HCT116 (cell line): ENCODE measurements at places on chromosomes 12 and 14.
A peak's percentile ranks its signal among the peaks of the same experiment; 100 is the strongest.

- DNase-seq: no peak
Observed at GRCh38 chr12:78407722-78408121, 456.9 kb upstream of the SYT1 start.

GRCh38 chr12:10140001-10140400 lies 10.0 kb upstream of the CLEC7A start:
- DNase-seq: peak; percentile 44

GRCh38 chr14:73057944-73058223 lies 450 bp upstream of the RBM25 start:
- no peak for DNase-seq

DNA sequence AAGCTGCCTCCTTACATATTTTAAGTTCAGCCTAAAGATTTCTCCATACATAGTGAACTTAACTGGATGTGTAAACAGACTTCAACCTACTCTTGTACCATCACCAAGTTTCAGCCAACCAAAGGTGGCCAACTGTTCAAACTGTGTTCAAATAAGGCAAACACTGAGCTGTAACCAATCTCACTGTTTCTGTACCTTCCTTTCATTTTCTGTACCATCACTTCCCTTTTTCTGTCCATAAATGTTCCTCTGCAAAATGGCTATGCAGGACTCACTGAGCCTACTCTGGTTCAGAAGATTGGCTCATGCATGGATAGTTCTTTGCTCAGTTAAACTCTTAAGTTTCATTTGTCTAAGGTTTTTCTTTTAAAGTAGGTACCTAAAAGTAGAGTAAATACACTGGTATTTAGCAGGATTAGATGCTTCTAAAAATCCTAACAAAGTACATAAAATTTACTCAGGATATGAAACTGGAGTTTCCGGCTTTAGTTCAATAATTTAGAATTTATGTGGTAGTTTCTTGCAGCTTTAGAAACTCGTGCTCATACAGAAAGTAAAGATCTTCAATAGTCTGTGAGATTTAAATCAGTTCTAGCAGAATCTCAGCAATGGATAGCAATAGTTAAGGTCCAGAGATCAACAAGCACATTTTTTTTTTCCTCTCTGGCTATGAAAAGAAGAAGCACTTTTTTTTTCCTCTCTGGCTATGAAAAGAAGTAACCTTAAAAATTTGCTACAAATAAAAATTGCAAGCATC lies 282.0 kb upstream of the PPFIA2 start:
- DNase-seq: no peak

GRCh38 chr12:99975321-99975720 lies 9.4 kb downstream of the ANKS1B start:
- DNase-seq: no peak

DNA sequence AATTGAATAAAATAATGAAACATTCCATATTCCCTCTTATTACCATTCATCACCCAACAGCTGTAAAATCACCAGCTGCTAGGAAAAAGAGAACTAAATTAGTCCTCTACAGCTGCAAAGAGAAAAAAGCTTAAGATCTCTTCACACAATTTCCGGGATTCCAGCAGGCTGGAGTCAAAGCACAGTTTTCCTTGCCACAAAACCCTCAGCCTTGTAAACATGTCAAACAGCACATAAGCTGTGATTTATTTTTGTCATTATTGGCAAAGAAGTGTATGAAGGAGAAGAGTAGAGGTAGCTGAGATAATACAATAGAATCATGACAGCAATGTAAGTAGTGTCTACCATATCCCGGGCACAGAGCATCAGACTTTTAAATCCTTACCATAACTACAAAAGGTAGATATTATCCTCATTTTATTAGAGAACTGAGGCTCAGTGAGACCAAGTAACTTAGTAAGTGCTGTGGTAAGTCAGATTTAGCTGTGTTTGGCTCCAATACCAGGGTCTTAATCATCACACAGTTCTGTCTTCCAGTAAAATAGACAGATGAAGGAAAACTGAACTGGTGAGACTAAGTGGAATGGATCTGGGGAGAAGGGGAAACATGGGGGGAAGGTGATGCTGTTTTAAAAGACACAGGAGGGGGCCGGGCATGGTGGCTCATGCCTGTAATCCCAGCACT lies 57.3 kb downstream of the NTN4 start:
- DNase-seq: no peak

GRCh38 chr12:46981622-46982021 lies 97.8 kb upstream of the PCED1B start:
- DNase-seq: no peak

DNA sequence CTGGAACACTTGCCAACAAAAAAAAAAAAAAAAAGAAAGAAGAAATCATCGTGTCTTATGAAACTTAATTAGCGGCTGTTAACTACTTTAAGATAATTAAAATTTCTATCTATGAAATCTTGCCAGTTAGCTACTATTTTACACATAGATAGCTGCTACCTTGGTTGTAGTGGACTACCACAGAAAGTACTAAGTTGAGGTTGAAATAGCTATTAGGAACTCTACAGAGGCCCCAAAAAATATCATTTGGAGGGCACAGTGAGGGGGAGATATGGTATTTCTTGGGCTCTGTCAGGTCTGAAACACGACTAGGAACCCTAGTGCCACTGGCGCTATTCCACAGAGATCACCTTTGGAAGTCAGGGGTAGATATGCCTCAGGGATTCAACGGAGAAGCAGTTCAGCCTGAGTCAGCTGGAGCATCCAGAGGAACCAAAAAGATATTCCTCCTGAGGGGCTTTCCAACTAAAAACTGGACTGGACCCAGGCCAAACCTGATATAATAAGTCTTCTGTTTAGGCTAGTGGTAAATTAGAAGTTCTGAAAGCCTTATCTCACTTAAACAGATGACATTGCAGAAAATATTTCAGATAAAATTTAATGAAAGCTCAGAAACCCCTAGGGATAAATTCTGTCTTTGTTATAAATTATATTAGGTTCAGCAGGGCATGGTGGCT lies 126.1 kb downstream of the EPS8 start:
- DNase-seq: peak; percentile 8

DNA sequence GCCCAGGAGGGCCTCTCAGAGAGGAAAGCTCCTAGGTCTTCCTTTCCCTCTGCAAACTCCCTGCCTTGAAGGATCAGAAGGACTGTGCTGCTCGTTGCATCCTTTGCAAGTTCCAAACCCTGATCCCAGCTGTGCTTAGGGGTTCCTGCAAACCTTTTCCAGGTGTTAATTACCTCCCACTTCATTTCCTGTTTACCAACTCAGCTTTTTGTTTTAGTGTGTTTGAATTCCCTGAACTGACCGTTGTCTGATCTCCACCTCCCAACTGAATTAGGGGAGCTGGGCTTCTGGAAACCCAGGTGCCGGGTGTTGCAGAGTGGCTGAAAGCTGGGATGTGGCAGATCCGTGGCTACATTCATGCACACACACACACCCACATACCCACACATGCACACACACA lies 20.6 kb upstream of the BDKRB1 start:
- no peak for DNase-seq

DNA sequence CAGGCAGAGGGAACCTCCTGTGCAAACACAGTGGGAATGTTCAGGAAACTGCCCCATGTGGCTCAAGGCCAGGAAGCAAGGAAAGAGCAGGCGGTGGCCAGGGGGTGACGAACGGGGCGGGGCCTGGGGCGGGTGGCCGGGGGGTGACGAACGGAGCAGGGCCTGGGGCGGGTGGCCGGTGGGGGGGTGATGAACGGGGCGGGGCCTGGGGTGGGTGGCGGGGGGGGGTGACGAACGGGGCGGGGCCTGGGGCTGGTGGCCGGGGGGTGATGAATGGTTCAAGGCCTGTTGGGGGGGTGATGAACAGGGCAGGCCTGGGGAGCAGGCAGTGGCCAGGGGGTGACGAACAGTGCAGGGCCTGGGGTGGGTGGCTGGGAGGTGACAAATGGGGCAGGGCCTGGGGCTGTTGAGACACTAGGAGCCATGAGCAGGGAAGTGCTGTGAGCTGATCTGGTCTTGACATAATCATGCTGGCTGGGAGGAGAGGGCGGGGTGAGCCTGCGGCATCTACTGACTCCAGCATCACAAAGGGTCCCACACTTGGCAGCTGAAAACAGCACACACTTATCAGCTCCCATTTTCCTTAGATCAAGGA lies 62.7 kb upstream of the FBRSL1 start:
- DNase-seq: no peak

DNA sequence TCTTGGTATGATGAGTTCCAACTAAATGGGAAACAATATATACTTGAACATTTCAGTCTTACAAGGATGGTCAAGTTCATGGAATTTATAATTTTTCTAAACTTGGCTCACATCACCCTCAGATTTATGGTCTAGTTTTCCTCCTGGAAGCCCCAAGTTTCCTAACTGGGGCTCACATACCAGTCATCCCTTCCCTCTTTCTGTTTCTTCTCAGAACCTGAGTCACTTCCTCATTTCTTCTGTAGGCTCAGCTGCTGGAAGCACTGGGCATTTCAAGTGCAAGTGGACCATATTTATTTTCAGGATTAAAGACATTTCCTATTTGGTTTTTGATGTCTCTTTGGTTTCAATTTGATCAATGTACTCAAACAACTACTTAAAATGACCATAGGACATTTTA lies 55.4 kb downstream of the GRIP1 start:
- DNase-seq: no peak

DNA sequence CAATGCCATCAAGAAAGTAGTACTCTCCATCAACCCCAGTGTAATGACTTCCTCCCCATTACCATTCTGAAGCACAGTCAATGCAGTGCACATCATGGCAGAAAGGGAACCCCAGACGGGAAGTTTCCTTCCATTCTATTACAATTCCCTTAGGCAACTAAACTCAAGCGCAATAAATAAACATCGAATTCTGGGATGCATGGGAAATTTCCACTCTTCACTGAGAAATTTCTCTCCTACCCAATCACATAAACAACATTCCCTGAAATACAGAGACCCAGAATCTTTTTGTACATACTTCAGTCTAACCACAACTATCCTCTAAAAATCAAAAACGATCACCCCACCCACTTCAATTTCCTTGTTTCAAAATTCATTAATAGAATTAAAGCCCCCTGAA lies 20.0 kb downstream of the SARNP start:
- no peak for DNase-seq

- DNase-seq: no peak
Observed at GRCh38 chr12:92149563-92149962, 3.9 kb upstream of the BTG1 start.

GRCh38 chr12:49552014-49552413 lies 13.2 kb downstream of the KCNH3 start:
- DNase-seq: no peak

GRCh38 chr12:128033473-128033872 lies 233.5 kb upstream of the TMEM132C start:
- DNase-seq: no peak
